ENCODE measurements at places on chromosomes 16 and 17. TPM values are rescaled to one million over a fixed set of nuclear protein-coding genes. Genes with fewer than 3 reads are reported as not detected.

FOXL1 gene
- polyA plus RNA-seq = 2.8 TPM

DNA sequence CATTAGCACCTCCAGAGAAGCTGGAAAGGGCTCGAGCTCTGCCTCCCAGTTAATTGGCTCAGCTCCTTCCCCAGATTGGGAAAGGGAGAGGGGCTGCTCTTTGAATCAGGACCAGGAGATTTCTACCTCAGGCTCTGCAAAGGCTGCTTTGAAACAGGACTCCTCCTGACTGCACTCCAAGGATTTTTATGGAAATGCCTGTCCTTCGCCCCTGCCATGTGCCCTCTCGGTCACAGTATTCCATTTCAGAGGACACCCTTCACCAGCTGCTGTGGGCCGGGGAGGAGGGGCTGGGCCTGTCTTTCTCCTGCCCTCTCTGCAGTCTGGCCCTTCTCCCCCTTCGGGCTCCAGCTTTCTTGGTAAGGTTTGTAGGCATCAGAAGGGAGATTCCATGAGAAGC, 13.6 kb downstream of the MRM1 start:
- no peaks in the 10 kb centered on the region for H3K36me3 ChIP-seq
- H3K27ac ChIP-seq = no peak overlapping the region
- no peak for DNase-seq
- H3K4me1 ChIP-seq = no peaks in the 10 kb centered on the region
- no peak overlapping the region for H3K4me3 ChIP-seq

FAM20A gene
- not detected for polyA plus RNA-seq

DNA sequence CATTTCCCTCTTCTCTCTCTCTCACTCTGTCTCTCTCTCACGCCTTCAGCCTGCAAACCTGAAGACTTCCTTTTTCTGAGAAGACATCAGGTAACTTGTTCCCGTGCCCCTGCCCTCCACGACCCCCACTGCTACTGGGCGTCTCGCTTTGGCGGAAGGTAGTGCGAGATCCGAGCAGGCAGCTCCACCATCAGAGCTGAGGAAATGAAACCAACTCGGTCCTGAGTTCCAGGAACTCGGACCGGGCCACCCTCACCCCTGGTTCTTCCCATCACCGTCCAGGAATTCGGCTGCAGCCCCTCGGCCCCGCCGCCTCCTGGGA, 585 bp downstream of the MLKL start:
- no peaks in the 10 kb centered on the region for H3K36me3 ChIP-seq
- H3K4me3 ChIP-seq = peak overlapping the region; percentile 64
- H3K27me3 ChIP-seq = no peaks in the 10 kb centered on the region
- DNase-seq = peak; percentile 56

G6PC1 gene
- polyA plus RNA-seq = not detected

DNA sequence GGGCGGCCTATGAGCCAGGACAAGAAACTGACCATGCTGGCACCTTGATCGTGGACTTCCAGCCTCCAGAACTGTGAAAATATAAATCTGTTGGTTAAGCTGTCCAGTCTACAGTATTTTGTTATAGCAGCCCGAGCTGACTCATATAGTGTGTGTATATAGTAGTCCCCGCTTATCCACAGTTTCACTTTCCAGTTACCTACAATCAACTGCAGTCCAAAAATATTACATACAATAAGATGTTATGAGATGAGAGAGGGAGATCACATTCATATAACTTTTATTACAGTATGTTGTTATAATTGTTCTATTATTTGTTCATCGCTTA, 4.9 kb downstream of the MT3 start:
- H3K27ac ChIP-seq = no peak overlapping the region
- no peaks in the 10 kb centered on the region for H3K27me3 ChIP-seq
- no peak for DNase-seq
- no peaks in the 10 kb centered on the region for H3K36me3 ChIP-seq
- no peaks in the 10 kb centered on the region for H3K4me1 ChIP-seq

GRCh38 chr17:58092797-58093385, 9.7 kb downstream of the DYNLL2 start:
- H3K4me3 ChIP-seq = no peak overlapping the region
- no peaks in the 10 kb centered on the region for H3K27me3 ChIP-seq
- H3K36me3 ChIP-seq = peaks cover 79% of the 10 kb centered on the region
- no peak for DNase-seq

DNA sequence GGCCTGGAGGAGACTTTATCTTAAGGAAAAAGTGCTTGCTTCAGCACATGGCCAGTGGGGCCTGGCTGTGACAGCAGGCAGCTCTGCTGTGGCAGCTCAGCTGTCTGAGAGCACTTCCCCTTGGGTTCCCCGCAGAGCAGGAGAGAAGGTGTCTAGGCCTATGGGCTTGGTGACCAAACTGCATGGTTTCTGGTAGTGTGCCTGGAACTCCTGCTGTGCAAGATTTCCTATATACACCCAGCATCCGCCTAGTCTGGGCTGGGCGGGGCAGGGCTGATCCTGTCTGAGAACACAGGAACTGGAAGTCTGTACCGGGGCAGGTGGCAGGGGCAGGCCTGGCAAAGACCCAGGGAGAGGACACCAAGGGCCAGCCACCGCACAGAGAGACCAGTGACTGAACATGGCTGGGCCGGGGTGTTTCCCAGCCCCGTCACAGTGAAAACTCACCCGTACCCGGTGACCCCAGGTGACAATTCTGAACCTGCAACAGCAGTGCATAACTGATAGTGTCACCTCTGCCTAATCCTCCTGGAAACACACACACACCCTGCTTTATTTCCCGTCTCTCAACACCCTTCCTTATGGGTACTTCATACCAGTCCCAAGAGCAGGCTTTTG, 39.3 kb downstream of the CHD9 start:
- H3K4me3 ChIP-seq = no peak overlapping the region
- H3K27me3 ChIP-seq = no peaks in the 10 kb centered on the region
- H3K4me1 ChIP-seq = peaks cover 40% of the 10 kb centered on the region

GRCh38 chr16:20401066-20401465, 3.5 kb downstream of the PDILT start:
- no peak overlapping the region for H3K27ac ChIP-seq
- H3K27me3 ChIP-seq = no peaks in the 10 kb centered on the region
- H3K4me1 ChIP-seq = no peaks in the 10 kb centered on the region

ZG16 gene
- not detected for polyA plus RNA-seq

TEX19 gene
- 0.10 TPM for polyA plus RNA-seq

GRCh38 chr16:3212567-3212966, 22.4 kb downstream of the ZNF200 start:
- no peak overlapping the region for H3K4me3 ChIP-seq
- no peak for DNase-seq
- no peaks in the 10 kb centered on the region for H3K36me3 ChIP-seq
- peaks cover 13% of the 10 kb centered on the region for H3K27me3 ChIP-seq

DNA sequence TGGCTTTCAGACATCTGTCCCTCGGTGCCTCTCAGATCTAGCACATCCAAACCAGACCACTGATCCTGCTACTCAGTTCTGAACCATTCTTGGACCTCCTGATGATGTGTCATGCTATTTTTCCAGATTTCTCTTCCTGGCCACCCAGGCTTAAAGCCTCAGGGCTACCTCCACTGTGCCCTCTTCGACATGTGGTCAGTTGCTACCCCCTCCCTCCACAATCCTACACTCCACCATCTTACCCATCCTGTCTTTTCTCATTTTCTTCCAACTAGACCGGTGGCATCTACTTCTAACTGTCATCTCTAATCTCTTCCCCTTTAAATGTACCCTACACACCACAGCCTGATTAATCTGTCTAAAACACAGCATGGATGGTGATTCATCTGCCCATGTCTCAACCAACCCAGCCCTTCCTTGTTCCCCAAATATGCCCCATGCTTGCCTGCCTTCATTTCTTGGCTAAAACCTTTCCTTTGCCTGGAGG, 478.6 kb downstream of the SLC39A11 start:
- no peak for DNase-seq
- H3K27ac ChIP-seq = no peak overlapping the region
- H3K36me3 ChIP-seq = no peaks in the 10 kb centered on the region
- H3K27me3 ChIP-seq = no peaks in the 10 kb centered on the region
- no peak overlapping the region for H3K4me3 ChIP-seq
- H3K4me1 ChIP-seq = peaks cover 12% of the 10 kb centered on the region

GRCh38 chr16:64858076-64858475, 263.8 kb downstream of the CDH11 start:
- no peak for DNase-seq
- peak overlapping the region; percentile 30 for H3K27ac ChIP-seq
- no peaks in the 10 kb centered on the region for H3K36me3 ChIP-seq
- H3K27me3 ChIP-seq = no peaks in the 10 kb centered on the region

PLXDC1 gene
- polyA plus RNA-seq = 1.5 TPM

SOCS7 gene
- polyA plus RNA-seq = 7.4 TPM

ANTKMT gene
- 57.4 TPM for polyA plus RNA-seq

- no peak overlapping the region for H3K27ac ChIP-seq
- H3K4me3 ChIP-seq = no peak overlapping the region
- H3K36me3 ChIP-seq = no peaks in the 10 kb centered on the region
- no peaks in the 10 kb centered on the region for H3K27me3 ChIP-seq
These were observed 60.1 kb upstream of the SALL1 start for GRCh38 chr16:51211148-51211547.

DNA sequence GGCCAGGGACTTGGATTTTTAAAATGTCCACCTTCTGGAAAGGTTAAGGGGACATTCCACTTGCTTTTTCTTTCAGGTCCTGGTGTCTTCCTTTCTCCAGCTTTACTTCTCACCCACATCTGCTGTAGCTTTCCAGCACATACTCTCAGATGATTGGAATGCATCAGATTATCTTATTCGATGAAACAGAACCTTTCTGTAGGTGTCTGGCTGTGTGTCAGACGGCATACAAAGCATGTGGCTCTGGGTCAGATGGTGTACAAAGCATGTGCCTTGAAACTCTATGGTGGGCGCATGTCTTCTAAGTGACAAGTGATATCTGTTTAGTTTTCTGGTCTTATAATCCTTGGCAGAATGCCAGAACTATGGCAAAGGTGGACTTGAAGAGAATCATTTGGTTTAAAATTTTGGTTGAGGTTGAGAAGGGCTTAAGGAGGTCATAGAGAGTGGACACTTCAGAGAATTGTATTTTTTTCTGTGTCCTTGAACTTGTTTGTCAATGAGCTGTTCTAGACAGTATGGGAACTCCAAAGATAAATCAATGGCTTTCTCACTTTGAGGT, 125.3 kb downstream of the FTO start:
- DNase-seq = no peak
- no peak overlapping the region for H3K4me3 ChIP-seq
- H3K36me3 ChIP-seq = peaks cover 9% of the 10 kb centered on the region
- H3K27ac ChIP-seq = no peak overlapping the region

- no peaks in the 10 kb centered on the region for H3K36me3 ChIP-seq
- no peaks in the 10 kb centered on the region for H3K27me3 ChIP-seq
- peak overlapping the region; percentile 23 for H3K4me3 ChIP-seq
- H3K27ac ChIP-seq = no peak overlapping the region
- no peaks in the 10 kb centered on the region for H3K4me1 ChIP-seq
These were observed 11.7 kb upstream of the CPPED1 start for GRCh38 chr16:12815361-12815760.

DNA sequence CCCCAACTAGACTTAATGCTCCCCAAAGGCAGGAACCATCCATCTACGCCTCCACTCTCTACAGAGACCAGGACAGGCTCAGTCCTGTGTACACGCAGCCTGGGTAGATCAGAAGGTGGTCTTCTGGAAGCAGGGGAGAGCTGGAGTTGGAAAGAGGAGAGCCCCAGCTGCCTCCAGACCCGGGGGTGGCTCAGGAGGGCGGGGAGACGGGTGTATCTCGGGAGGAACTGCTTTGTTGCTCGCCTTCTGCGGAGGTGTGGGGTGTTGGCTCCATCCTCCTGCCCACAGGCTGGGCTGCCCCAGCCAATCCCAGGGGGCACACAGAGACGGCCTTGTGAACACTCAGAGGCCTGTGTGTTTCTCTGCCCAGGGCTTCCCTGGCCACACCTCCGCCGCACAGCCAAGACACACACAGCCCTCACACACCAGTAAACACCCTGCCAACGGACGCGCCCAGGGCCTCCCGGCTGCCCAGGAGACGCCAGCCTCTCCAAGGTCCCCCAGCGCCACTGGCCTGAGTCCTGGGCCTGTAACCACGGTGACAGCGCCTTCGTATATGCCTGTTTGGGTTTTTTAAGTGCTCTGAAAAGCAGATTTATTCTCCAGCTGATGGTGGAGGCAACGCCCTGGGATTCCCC, 143.4 kb upstream of the CDC42EP4 start:
- no peaks in the 10 kb centered on the region for H3K27me3 ChIP-seq
- peak; percentile 67 for DNase-seq
- no peak overlapping the region for H3K4me3 ChIP-seq
- H3K4me1 ChIP-seq = no peaks in the 10 kb centered on the region

- no peak overlapping the region for H3K4me3 ChIP-seq
- no peak for DNase-seq
- H3K27ac ChIP-seq = no peak overlapping the region
- H3K36me3 ChIP-seq = no peaks in the 10 kb centered on the region
- peaks cover 9% of the 10 kb centered on the region for H3K4me1 ChIP-seq
These were observed 146.0 kb downstream of the PITPNC1 start for GRCh38 chr17:67523101-67523500.

DNA sequence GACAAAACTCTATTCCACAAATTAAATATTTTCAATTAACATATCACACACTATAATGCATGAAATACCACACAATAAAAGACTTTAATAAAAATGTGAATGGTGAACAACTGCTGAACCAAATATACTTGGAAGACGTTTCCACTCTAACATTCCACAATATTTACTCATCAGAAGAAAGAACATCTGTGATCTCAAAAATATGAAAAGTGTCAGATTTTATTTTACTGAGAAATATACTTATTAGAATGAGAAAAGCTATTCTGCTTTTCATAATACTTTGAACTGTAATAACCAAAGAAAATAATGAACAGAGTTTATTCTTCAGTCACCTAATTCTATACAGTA, 181.8 kb upstream of the AXIN2 start:
- peak overlapping the region; percentile 92 for H3K27ac ChIP-seq
- no peaks in the 10 kb centered on the region for H3K36me3 ChIP-seq
- peaks cover 17% of the 10 kb centered on the region for H3K4me1 ChIP-seq
- no peaks in the 10 kb centered on the region for H3K27me3 ChIP-seq
- peak overlapping the region; percentile 40 for H3K4me3 ChIP-seq

GGA2 gene
- polyA plus RNA-seq = 23.4 TPM

GRCh38 chr17:78144147-78144719, 2.0 kb upstream of the C17orf99 start:
- H3K27me3 ChIP-seq = no peaks in the 10 kb centered on the region
- peak; percentile 73 for DNase-seq
- H3K4me1 ChIP-seq = peaks cover 4% of the 10 kb centered on the region

CLEC10A gene
- polyA plus RNA-seq = not detected

- H3K27ac ChIP-seq = no peak overlapping the region
- peaks cover 18% of the 10 kb centered on the region for H3K4me1 ChIP-seq
- H3K36me3 ChIP-seq = no peaks in the 10 kb centered on the region
- no peak overlapping the region for H3K4me3 ChIP-seq
These were observed 16.5 kb downstream of the CRISPLD2 start for GRCh38 chr16:84836234-84836647.

DNA sequence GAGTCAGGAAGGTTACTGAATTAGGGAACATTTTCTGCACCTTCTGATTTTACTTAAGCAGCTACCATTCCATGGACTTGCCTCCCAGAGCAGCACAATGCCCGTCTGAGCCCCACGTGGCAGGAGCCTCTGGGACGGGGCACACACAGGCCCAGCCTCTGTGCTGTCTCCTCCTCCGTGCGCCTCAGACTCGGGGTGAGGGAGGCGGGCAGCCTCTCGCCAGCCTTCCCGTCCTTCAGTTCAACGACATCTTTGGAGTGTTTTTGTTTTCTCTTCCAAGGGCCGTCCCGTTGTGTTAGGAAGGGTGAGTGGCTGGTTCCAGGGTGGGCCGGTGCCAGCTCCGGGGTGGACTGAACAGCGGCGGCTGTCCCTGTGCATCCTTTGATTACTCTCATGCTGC, 31.8 kb downstream of the NDEL1 start:
- H3K27ac ChIP-seq = peak overlapping the region; percentile 51
- no peaks in the 10 kb centered on the region for H3K27me3 ChIP-seq
- H3K36me3 ChIP-seq = peaks cover 53% of the 10 kb centered on the region
- H3K4me3 ChIP-seq = no peak overlapping the region

SLC16A6 gene
- polyA plus RNA-seq = not detected
